Fibroblast of mammary gland (primary cell): ENCODE measurements at places on chromosomes 11 and 22.

DNA sequence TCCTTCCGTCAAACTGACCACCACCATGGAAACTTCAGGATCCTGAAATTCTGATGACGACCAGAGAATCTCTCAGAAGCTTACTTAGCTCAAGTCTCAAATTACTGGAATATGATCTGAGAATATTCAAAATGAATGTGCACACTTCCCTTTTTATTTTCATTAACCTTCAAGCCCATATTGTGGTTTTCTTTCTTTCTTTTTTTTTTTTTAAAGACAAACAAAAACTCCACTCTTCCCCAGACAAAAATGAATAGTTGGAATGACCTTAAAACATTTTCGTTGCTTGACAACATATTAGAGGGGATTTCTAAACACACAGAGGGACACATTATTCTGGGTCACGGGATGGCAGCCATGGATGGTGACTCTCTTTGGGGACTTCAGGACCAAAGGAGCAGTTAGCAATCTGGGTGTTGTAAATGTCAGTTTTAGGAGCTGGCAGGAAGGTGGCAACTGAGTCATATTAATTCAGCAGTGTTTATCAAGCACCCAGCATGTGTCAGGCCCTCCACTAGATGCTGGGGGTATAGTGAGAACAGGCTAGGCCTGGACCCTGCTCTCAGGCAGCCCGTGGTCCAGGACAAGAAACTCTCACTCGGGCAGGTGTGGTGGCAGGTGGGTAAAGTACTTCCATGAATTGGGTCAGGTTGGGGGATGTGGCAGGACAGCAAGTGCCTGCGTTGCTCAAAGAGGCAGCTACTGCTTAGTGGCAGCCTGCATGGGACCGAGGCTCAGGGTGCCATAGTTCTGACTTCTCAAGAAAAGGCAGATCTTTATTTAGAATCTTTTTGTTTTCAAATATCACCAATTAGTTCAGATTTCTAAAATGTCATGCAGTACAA is 126.1 kb downstream of the HIPK3 start:
- DNase-seq: no peak

GRCh38 chr11:67285541-67286498 is 3.3 kb upstream of the ANKRD13D start:
- no peak for DNase-seq

GRCh38 chr22:31639436-31640039 is 22.5 kb downstream of the PISD start:
- DNase-seq: no peak

- no peak for DNase-seq
Observed at GRCh38 chr11:19284881-19285280, 44.1 kb upstream of the E2F8 start.

DNA sequence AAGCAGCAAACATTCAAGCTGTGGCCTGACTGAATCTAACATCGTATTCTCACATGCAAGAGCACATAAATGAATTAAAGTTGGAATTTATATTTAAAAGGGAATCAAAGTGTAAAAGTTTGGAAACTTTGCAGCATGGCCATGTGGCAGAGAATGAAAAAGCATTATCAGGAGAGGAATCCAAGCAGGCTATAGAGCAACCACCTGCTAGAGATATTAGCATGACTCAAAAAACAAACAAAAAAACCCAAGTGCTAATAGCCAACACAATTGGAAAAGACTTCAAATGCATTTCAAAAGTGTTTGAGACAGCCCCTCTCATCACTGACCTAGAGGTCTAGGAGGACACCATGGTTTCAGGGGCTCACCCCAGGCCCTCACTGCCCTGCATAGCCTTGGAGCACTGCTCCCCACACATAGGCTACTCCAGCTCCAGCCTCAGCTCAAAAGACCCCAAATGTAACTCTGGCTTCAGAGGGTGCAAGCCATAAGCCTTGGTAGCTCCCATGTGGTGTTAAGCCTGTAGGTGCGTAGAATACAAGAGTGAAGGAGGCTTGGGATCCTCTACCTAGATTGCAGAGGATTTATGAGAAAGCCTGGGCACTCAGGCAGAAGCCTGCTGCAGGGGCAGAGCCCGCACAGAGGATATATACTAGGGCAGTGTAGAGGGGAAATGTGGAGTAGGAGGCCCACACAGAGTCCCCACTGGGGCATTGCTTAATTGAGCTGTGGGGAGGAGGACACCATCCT is 1.7 kb upstream of the KRTAP5-7 start:
- DNase-seq: no peak

GRCh38 chr11:30203850-30204249 is 27.0 kb upstream of the FSHB start:
- DNase-seq: no peak

DNA sequence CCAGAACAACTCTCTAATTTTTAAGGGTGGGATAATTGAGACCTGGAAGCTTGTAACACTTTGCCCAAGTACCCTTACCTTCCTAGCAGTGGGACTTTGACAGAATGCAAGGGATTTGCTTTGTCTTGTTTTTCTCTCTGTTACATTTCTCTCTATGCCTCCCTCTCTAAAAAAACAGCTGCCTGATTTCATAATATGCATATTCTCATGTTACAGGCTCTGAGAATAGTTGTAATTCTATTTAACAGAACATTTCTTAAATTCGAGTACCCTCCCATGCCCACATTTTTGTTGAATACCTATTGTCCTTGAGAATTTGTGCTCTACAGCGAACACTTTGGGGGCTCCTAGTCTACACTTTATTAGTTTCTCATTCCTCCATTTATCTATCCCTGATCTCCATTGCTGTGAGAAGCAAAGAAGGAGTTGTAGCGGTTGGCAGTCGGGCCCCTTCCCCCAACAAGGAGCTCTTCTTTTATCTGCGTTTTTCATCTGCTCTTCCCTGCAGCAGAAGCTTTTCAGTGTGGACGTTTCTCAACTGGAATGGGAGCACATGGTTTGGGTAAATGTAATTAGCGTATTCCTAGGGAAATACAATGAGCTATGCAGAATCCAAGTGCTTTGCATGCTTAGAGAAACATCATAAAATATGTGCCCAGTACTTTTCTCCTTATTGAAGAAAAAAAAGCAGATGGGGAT is 117.7 kb upstream of the CCDC90B start:
- DNase-seq: no peak

- no peak for DNase-seq
Observed at GRCh38 chr11:20213790-20214189, 53.5 kb upstream of the DBX1 start.
